ENCODE measurements at places on chromosomes 5 and 9.

- DNase-seq = no peak
Measured at GRCh38 chr5:36300927-36301540, 668 bp downstream of the RANBP3L start.

- DNase-seq = no peak
Measured at GRCh38 chr5:179307013-179307800, 38.1 kb downstream of the ADAMTS2 start.

GRCh38 chr9:4857163-4857810 is 64.5 kb downstream of the RCL1 start:
- no peak for DNase-seq

DNA sequence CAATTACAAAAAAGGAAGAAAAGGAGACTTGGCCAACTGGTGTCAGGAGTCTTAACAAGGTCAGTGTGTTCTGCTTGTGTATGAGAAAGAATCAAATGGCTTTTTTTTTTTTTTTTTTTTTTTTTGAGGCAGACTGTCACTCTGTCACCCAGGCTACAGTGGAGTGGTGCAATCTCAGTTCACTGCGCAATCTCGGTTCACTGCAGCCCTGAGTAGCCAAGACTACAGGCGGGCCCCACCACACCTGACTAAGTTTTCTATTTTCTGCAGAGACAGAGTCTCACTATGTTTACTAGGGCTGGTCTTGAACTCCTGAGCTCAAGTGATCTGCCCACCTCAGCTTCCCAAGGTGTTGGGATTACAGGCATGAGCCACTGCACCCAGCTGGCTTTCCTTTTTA is 3.1 kb upstream of the IL7R start:
- peak; percentile 64 for DNase-seq

- DNase-seq = no peak
Measured at GRCh38 chr5:169827769-169828168, 152.5 kb downstream of the INSYN2B start.

GRCh38 chr9:81741103-81741502 is 51.8 kb upstream of the TLE1 start:
- no peak for DNase-seq

DNA sequence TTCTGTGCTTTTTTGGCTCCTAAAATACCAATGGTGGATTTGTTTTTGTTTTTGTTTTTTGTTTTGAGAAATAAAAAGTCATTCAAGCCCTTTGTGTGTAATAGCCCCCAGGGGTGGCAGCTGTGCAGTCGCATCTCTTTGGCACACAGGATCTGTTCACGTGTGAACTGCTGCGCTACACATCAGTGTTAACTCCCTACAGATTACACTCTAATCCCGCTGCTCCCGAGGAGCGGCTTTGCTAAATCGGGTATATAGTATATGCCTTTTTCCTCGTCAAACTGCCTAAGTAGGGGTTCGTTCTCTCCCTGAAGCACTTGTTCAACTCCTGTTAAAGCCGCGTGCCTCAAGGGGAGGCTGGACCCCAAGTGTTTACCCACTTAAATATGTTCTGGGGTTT is 22.3 kb downstream of the ZBTB34 start:
- DNase-seq = no peak

DNA sequence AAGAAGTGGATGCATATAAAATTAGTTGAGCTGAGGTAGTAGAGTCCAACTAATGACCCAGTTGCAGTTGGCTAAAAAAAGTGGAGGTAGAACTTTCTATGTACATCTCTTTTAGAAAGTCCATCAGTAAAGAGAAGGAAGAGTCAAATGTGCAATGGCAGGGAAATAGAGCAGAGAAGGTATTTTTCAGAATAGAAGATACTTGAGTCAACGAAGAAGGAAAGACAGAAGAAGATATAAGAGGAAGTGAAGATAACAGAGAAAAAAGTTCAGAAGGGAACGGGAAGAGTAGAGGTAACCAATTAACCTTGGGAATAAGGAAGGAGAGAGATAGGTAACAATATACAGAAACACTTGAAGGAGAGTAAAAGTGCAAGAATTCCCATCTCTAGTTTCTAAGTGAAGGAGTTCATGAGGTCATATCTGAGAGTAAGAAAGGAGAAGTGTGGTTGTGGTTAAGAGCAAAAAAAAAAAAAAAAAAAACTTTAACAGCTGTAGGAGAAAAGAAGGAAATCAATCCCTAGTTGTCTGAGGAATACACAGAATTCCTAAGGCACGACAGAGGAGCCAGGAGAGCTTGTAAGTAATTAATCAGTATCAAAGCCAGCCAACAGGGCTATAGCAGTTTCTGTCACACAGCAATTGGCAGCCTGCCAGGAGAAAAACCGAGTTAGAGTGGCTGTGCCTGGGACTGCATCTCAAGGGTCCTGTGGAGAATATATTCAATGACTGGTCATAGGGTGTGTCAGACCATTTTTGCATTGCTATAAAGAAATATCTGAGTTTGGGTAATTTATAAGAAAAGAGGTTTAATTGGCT is 61.0 kb downstream of the ARL15 start:
- peak; percentile 1 for DNase-seq

DNA sequence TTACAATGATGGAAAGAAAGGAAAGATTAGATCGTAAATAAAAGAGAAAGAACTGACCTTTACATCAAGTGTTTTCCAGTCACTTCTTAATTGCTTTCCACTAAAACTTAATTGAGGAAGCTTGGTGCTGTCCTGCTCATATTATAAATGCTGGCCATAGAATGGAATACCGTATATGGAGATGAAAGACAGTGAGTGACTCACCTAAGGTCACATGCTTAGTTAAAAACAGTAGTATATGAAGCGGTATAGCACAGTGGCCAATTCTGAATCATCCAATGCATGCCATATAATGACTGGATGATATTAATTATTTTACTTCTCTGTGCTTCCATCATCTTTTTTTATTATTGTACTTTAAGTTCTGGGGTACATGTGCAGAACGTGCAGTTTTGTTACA is 482.4 kb upstream of the SGCD start:
- DNase-seq = no peak

- DNase-seq = no peak
Measured at GRCh38 chr9:21104787-21105186, 27.0 kb upstream of the IFNB1 start.

DNA sequence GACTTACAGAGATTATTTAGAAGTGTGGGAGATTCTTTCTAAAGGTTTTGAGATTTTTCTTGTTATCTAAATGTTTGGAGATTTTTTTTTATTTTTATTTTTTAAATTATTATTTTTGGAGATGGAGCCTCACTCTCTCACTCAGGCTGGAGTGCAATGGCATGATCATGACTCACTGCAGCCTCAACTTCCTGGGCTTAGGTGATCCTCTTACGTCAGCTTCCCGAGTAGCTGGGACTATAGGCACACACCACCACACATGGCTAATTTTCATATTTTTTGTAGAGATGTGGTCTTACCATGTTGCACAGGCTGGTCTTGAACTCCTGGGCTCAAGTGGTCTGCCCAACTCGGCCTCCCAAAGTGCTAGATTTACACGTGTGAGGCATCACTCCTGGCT is 694.5 kb downstream of the TLE1 start:
- DNase-seq = no peak

- DNase-seq = no peak
Measured at GRCh38 chr9:9855177-9856078, 757.4 kb downstream of the PTPRD start.

GRCh38 chr9:95261890-95262289 is 55.6 kb downstream of the FANCC start:
- DNase-seq = no peak

GRCh38 chr5:88380332-88380731 is 111.7 kb upstream of the TMEM161B start:
- DNase-seq = no peak

GRCh38 chr5:174311531-174312269 is 266.2 kb downstream of the NSG2 start:
- DNase-seq = peak; percentile 28

DNA sequence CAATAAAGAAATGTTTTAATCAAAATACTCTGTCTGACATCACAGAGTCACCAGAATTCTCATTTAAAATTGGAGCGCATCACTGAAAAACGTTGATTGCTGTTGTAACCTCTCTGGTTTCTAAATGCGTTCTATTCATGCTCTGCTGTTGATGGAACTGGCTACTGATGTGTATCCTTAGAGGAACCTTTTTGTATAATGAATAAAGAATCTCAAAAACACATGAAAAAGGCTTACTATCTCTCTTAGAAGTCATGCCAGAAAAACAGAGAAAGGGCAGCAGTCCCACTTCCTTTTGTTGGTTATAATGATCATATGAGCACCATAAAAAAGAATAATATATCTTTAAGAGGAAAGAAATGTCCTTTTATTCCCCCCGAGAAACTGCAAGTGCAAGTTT is 615.5 kb downstream of the TLE1 start:
- DNase-seq = no peak

DNA sequence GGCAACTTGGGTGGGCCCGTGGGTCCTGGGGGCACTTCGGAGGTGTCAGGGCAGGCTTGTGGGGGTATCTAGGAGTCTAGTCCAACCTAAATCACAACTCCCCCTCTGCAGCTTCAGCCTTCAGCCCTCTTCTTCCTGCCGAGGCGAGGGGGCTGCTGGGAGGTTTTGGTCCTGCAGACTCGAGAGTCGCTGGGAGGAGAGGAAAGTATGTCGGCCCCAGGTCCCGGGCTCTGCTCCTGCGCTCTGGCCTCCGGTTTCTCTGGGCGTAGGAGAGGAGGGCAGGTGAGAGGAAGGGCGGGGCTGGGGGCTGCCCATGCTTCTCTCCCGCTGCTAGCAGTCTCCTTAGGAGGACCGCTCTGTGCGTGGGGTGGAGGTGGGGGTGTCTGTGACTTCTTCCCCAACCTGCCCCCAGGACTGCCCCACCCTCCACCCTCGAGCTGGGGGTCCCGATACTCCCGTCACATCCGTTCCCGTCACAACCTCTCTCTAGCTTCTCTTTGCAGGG is 139.8 kb upstream of the COL5A1 start:
- DNase-seq = no peak

- DNase-seq = no peak
Measured at GRCh38 chr9:318646-319045, 104.0 kb downstream of the DOCK8 start.

DNA sequence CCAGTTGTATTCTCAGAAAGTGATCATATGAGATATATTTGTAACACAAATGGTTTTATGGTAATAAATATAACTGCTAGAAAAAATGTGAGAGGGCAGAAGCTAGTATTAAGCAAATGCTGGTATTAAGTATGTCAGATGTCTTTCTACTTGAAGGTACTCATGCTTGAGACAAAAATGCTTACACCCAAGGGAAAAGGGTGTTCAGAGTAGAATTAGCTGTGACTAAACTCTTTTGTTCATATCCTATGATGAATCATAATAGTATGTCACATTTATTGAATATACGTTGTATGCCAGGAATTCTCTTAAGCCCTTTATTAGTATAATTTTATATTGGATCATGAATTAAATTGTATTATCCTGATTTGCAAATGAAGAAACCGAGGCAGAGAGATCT is 2.2 kb downstream of the ADGRV1 start:
- DNase-seq = no peak

- no peak for DNase-seq
Measured at GRCh38 chr5:171667341-171668096, 118.1 kb upstream of the SMIM23 start.

DNA sequence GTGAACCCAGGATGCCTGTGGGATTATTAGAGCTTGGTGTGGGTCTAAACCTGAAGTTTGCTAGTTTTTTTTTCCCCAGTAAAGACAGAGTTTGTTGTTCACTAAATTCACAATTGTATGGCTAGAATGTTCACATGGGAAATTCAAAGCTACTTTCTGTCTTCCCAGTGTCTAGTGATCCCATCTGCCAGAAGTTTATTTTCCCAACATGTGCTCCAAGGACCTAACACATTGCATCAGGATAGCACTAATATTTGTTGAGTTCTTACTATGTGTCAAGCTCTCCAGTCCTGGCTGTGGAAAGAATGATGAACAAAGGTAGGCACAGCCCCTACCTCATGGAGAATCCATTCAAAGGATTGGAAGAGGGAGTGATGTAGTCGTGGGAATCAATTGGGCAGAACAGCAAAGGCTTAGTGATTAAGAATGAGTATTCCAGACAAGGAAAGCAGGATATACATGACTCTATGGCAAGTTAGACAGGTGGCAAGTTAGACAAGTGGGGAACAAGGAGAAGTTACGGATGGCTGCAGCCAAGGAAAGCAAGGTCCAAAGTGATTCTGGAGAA is 521.5 kb upstream of the WWC1 start:
- no peak for DNase-seq

GRCh38 chr9:134536101-134536900 is 105.3 kb upstream of the COL5A1 start:
- no peak for DNase-seq

DNA sequence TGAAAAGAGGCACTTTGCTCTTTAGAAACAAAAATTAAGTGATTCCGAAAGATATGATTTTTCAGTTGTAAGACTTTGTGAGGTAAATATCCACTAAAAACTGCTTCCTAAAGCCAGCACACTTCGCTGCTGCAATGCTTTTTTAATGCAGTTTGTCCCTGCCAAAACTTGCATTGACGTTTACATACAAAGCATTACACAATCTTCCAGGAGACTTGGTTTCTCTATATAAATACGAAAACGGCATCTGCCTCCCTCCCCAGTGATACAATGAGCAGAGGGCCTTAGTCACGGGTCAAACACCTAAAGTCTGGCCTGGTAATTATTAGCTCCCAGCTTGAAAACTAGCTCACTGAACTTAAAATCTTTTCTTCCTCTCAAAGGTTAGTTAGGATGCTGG is 170.7 kb downstream of the TSSK1B start:
- no peak for DNase-seq

- no peak for DNase-seq
Measured at GRCh38 chr5:102910240-102911226, 155.4 kb downstream of the PAM start.

- DNase-seq = no peak
Measured at GRCh38 chr5:159178978-159179377, 30.4 kb downstream of the RNF145 start.

DNA sequence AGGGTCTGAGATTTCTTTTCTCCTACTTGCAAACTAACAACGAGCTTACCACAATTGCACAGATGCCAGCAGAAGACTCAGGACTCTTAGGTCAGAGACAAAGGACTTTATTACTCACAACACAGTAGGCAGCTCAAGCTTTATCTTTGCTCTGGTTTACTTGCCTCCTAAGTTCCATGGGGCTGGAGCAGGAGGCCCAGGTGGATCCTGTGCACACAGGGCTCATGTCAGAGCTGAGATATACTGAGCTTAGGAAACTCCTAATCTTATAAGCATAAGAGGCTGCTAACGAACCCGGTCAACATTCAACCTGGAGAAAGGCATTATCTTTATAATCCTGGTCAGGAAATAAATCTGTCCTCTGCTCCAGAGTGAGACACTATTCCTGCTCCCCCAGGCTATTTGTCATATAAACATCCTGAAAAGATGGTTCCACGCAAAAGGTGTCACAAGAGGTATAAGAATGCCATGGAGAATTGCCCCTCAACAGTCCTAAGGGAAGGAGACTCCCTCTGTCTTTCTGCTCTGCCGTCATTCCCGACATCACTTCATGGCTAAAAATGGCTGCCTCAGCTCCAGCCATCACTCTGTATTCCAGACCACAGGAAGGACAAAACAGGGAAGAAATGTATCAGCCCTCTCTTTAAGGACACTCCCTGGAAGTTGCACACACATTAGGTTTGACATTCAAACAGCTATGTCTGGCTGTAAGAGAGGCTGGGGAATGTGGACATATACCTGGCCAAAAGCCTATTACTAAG is 16.2 kb downstream of the DUSP1 start:
- no peak for DNase-seq
